Large intestine (tissue), 12 donors: ENCODE measurements at places on chromosomes 4 and X.

GRCh38 chr4:8504279-8505007 is 63.9 kb downstream of the TRMT44 start:
- no peak for DNase-seq

GRCh38 chrX:13923289-13923688 is 106.4 kb upstream of the GPM6B start:
- DNase-seq: no peak

- no peak for DNase-seq
Measured at GRCh38 chr4:12084690-12085089, 656.0 kb upstream of the HS3ST1 start.

DNA sequence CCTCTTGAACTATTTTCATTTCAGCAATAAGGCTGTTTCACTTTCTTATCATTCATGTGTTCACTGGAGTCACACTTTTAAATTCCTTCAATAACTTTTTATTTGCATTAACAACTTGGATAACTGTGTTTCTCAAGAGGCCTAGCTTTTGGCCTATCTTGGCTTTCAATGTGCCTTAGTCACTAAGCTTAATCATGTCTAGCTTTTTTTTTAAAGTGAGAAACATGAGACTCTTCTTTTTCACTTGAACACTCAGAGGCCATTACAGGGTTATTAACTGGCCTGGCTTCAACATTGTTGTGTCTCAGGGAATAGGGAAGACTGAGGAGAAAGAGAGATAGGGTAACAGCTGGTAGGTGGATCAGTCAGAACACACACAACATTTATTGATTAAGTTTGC is 64.0 kb upstream of the VCX2 start:
- DNase-seq: peak; percentile 2

DNA sequence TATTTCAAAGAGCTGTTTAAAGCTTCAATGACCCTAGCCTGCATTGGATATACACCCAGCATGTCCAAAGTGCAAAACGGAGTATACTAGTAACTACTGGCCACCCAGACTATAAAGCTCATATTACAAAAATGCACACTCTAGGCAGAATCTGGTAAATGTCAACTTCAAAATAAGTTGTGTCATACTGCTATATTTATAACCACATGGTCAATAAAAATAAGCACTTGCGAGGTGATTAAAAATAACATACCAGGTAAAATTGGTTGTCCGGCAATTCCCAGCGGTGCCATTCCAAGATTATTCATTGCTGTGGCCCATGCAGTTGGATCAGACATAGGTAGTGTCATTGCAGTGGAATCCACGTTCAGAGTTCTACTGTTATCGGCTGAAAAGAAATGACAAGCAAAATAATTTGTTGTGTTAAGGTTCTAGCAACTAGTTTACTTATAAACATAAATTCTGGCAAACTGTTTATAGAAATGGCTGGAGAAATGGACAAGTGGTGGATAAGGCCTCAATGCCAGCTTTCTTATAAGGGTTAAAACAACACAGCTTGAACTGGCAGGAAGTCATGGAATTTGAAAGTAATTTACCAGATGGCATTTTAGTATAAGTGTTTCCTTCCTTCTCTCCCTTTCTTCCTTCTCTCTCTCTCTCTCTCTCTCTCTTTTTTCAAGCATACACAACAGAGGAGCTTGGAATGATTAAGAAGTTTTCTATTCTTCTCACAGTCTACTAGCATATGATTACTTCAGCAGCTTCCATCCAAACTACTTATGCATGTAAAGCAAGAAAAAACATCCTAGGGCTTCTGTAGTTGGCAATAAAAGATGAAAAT is 199.9 kb downstream of the ENOX2 start:
- no peak for DNase-seq

DNA sequence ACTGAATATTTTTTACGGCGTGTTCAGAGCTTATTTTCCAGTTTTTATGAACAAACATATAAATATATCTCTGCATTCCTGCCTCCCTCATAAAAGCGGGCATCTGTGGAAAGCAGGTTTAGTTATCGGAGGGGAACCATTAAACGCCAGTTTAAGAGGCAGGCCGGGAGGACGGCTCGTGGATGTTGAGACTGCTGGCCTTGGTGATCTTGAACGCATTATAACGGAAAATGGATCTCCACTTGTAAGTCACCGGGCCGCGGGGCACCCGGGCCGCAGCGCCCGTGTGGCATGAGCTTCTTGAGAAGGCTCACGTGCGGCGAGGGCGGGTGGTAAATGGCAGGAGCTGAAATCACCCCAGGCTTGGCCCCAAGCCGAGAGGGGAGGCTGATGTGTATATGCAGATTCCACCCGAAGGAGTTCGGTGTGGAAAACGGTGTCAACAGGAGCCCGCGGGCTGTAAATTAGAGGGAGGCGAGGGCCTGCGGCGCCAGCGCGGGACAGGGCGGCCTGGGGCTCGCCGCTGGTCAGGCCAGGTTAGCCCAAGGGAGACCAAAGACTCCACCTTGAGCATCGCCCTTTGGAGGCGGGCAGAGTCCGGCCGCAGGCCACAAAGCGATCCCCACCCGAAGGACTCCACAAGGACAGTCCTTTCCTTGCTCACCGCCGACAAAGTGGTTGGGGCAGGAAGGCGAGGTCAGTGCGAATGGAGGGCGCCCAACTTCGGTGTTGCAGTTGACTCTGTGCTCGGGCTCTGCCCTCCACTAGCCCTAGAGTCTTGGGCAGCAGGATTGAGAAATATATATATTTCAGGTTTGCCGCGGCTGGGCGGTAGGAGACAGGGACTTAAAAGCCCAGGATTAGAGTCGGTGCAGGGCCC is 1.3 kb upstream of the HAND2 start:
- DNase-seq: no peak

GRCh38 chr4:151472711-151473110 is 63.7 kb downstream of the FHIP1A start:
- DNase-seq: no peak

GRCh38 chrX:12153741-12154140 is 15.5 kb downstream of the FRMPD4 start:
- DNase-seq: no peak

DNA sequence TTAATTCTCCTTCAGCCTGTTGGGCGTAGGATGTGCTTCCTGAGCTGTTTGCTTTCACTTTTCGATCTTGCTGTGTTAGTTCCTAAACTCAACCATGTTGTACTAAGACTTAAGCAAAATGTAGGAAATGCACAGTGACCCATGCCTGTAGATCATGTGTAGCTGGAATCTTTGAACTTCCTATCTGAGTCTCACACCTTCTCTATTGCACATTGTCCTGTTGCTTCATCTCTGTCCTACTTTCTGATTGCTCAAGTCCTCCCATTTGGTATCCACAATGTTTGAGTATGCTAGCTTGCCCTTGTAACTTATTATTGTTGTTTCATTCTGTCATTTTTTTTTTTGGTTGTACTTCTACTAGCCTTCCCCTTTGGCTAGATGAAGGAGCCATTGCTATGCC is 239.6 kb downstream of the PPP1R2C start:
- DNase-seq: peak; percentile 70

- DNase-seq: no peak
Measured at GRCh38 chr4:183449193-183449882, 4.9 kb downstream of the CDKN2AIP start.

DNA sequence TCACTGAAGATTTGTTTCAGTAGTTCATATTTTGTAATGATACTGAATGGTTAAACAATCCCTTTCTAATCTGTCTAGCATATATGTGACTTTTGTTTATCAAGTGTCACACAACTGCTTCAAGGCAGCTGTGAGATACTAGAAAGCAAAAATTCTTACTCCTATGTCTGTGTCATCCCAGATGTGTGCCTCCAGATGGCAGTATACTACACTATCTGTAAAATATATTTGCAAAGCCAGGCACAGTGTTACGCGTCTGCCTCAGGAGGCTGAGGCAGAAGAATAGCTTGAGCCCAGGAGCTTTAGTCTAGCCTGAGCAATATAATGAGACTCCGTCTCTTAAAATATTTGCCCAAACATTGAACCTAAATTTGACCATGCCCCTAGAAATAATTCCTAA is 4.0 kb downstream of the NUDT10 start:
- DNase-seq: no peak

DNA sequence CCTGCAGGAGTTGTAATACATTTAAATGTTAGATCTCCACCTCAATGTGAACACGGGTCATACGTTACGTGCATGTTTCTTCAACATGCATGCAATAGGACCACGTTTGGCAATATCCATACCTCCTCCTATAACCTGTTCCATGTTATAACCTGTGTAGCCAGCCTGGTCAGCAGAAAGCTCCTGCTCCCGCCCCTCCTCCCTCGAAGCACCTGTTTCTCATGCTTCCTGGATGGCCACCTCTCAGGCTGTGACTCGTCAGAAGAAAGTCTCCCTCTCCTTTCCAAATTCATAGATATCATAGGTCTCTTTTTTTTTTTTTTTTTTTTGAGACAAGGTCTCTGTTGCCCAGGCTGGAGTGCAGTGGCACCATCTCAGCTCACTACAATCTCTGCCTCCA is 96.5 kb downstream of the HMX1 start:
- no peak for DNase-seq

GRCh38 chr4:27986476-27986875 is 1125.8 kb downstream of the STIM2 start:
- DNase-seq: no peak

GRCh38 chr4:122542411-122543236 is 78.2 kb downstream of the IL21 start:
- no peak for DNase-seq

DNA sequence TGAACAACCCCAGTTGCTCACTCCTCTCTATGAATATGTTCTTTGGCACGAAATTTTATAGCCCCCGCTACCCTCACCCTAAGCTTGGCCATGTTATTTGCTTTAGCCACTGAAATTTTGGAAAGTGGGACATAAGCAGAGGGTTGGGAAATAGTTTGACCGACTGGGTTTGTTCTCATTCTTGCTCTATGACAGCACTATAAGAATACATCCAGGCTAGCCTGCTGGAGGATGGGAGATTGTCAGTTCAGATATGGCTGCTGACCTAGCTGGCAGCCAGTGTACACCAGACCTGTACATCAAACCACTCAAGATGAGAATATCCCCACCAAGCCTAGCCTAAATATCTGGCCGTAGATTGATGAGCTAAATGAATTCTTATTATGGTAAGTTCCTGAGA is 298.1 kb downstream of the PDGFC start:
- no peak for DNase-seq

- no peak for DNase-seq
Measured at GRCh38 chrX:37476571-37477170, 94.8 kb upstream of the LANCL3 start.

- DNase-seq: no peak
Measured at GRCh38 chr4:94516067-94516466, 64.3 kb downstream of the PDLIM5 start.

- no peak for DNase-seq
Measured at GRCh38 chrX:45187731-45188130, 12.9 kb downstream of the DIPK2B start.

GRCh38 chrX:45719751-45720501 is 519.2 kb upstream of the DIPK2B start:
- DNase-seq: no peak

DNA sequence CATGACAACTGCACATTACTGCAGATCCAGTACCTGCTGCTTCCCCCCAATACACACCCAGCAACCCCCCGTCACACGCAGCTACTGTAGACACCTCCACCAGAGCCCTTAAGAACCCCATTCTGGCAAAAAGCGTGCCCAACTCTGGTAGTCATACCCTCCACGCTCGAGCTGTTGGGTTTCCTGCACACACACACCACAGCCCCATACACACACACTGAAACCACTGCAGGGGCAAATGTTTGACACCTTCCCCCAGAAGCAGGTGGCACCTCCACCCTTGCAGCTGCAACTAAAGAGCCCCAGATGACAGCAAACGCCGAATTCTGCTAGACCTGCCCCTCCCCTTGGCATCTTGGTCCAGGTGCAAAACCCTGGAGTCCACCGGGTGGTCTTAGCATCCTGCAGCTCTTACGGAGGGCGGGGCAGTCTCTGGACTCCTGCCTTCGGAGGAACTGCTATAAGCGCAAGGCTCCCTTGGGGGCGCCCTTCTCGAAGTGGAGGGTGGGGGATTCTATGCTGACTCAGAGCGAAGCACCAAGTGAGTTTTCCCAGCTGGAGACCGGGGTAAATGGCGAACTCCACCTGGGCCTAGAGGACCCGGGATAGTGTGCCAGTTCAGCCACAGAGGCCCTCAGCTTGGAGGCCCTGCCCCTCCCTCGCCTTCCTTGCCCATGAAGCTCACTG is 1.5 kb downstream of the FRMPD3 start:
- DNase-seq: no peak

GRCh38 chr4:47705326-47705981 is 132.4 kb downstream of the CORIN start:
- DNase-seq: no peak

GRCh38 chr4:101886826-101887225 is 96.3 kb downstream of the BANK1 start:
- no peak for DNase-seq

- DNase-seq: no peak
Measured at GRCh38 chr4:155612074-155612473, 54.6 kb upstream of the GUCY1A1 start.

GRCh38 chr4:182547435-182547834 is 304.2 kb downstream of the TENM3 start:
- no peak for DNase-seq

GRCh38 chr4:61985426-61985825 is 785.3 kb downstream of the ADGRL3 start:
- DNase-seq: no peak

- DNase-seq: peak; percentile 22
Measured at GRCh38 chr4:76733068-76733771, 164.7 kb downstream of the SOWAHB start.

GRCh38 chr4:189090174-189090814 is 850.4 kb upstream of the FRG1 start:
- DNase-seq: no peak

DNA sequence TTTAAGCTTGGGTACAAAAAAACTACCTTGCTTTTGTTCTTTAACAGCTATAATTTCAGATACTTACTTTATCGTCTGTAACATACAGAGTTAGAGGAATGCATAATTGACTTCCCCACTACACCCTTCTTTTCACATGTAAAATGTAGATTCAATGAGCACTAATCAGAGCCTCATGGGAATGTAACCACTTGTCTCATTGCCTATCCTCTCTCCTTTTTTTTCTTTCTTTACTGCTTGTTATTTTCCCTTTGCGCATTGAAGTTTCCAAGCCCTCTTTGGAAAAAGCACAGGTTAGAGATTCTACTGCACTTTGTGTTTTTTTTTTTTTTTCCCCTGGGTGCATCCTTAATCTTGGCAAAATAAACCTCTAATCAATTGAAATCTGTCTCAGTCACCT is 965.1 kb upstream of the PABPC4L start:
- DNase-seq: no peak

- peak; percentile 30 for DNase-seq
Measured at GRCh38 chr4:120977435-120977997, 55.0 kb upstream of the PRDM5 start.

- no peak for DNase-seq
Measured at GRCh38 chr4:148717988-148718387, 275.8 kb upstream of the NR3C2 start.

- DNase-seq: peak; percentile 10
Measured at GRCh38 chr4:107034091-107034995, 1.8 kb downstream of the DKK2 start.
